ENCODE measurements at places on chromosomes 2 and 18.

DNA sequence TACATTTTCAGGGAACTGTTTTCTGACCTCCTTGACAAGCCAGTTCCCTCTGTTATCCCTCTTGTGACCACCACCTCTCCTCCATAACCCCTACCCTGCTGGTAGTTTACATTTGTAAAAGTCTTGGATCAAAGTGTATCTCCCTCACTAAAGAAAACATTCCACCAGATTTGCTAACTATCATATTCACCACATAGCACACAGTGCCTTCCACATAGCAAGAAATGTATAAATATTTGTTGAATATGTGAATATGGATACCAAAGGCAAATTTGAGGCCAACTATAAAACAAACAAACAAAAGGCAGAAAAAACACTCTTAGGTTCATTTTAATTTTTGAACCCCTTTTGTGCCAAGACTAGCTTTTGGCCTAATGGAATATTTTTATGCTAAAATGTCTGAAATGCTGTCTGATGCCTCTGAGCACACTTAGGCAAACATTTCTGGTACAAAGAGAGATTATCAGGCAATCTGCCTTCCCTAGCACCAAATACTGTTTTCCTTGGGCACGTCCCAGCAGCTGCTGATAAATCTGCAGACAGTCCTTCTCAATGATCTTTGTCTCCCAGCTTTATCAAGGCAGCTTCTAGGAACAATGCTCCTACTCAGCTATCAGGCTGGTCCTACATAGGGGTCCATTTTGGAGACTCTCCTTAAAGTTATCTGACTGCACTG lies 26.7 kb upstream of the ST8SIA3 start:
- no peak for DNase-seq

- no peak for DNase-seq
Measured at GRCh38 chr2:165497659-165498317, 28.3 kb downstream of the CSRNP3 start.

DNA sequence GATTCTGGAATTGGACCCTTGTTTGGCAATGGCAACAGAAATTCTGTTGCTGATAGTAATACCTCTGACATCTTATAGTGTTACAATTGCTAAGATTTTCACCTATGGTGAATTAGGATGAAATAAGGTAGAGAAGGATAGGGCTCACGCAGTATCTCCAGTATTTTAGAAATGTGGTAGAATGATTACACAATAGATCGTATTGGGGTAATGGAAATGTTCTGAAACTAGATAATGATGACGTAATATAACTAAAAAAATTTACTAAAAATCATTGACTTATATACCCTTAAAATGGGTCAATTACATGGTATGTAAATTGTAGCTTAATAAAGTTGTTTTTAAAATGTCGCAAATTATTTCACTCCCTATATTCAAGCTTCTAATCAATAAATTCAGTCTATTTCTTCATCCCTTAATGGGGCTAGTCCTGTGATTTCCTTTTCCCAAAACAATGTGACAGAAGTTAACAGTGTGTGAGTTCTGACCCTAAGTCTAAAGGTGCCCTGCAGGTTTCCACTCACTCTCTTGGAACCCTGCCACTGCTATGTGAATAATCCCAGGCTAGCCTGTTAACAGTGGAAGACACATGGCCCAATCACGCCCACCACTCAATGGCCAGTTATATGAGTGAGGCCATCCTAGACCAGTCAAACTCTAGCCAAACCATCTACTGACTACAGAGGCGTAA lies 31.2 kb downstream of the USP37 start:
- DNase-seq: no peak

DNA sequence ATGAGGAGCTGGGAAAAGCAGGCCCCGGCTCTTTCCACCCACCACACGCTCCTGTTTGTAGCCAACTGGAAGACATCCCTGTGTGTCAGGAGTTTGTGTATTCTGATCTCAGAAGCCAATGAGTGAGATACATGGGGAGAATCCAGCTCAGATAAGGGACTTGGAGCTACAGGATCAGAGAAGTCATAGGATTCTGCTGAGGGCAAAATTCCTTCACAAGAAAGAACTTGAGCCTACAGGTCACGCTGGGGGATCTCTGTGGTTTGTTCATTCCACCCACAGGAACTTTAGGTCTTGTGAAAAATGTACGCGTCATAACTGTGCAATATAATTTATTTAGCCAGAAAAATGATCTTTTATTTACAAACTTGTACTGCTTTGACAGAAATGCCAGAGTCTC lies 80.1 kb upstream of the SMIM21 start:
- DNase-seq: no peak
